ENCODE measurements at places on chromosomes 6 and 20.

DNA sequence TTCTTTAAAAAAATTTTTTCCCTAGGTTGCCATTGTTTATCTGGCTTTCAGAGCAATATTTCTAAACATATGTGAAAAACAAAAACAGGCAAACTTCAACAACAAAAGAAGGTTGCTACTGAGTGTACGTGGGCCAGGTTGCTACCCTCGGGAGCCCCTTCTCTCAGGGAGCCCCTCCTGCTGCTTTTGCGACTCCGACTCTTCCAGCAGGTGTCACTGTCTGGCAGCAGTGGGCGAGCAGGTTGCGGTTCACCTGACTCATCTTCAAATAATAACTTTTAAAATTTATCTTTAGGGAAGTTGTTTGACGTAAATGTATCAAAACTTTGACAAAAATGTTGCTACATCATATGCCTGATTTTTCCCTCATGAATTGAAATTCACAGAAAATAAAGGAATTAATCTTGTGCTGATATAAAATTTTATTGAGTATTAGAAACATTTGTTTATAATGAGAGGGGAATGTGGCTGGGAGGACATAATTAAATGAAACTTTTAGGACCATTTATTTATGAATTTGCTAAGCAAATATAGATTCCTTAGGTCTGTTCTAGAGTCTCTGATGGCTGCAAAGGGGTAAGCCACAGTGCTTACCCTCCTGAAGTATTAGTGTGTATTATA lies 138.8 kb downstream of the HIVEP1 start:
- DNase-seq, result no peak

GRCh38 chr6:117352466-117353081 lies 73.2 kb downstream of the ROS1 start:
- no peak for DNase-seq

DNA sequence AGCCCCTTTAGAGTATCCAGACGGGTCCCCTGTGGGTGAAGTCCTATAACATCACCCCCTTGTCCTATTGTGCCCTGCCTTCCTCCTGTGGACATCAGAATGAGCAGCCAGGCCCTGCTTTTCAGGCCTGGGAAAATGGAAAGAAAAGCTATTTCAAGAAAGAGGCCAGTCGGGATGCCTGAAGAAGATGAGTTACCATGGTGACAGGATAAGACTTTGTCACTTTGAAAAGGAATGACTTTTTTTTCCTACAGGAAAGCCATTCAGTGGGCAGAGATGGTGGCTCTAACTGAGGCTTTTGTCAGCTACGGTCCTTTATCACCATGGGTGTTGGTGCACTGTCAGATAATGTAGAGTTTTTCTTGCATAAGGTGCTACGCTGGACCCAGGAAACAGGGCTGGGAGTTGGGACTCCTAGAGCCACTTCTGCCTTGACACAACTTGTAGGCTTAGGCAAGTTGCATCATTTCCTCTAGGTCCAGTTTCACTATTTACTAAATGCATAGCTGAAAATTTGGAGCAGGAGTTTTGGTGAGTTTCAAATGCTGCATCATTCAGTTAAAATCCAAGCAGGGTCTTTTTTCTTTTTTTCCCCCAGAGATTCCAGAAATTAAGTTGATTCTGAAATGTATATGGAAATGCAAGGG lies 293.6 kb upstream of the PRND start:
- no peak for DNase-seq

DNA sequence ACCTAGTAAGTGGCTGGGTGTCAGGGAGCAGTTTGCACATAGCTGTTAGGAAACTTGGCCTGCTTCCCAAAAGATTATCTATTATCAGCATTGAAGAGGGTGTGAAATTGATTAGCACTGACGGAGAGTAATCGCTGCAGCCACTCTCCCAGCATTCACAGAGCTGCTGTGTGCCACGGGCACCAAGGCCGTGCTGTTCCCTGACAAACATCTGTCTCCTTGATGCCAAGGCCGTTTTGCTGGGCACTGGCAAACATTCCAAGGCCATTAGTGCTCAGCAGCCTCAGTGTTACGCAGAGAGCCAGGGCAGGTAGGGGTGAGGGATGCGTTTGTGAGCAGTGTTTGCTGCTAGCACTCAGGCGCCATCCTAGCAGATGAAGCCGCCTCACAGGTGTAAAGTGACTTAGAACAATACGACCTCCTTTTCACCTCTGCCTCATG lies 57.7 kb upstream of the VSTM2L start:
- DNase-seq, result no peak

- DNase-seq, result no peak
These were observed 560.0 kb upstream of the CDH4 start for GRCh38 chr20:60691966-60692615.

GRCh38 chr6:84871925-84872324 lies 107.5 kb upstream of the TBX18 start:
- DNase-seq, result no peak

GRCh38 chr6:140459209-140459608 lies 1084.8 kb upstream of the CITED2 start:
- no peak for DNase-seq

- DNase-seq, result no peak
These were observed 308.2 kb upstream of the PRND start for GRCh38 chr20:4413314-4414049.

- DNase-seq, result no peak
These were observed 3.4 kb upstream of the JARID2 start for GRCh38 chr6:15242503-15242902.

DNA sequence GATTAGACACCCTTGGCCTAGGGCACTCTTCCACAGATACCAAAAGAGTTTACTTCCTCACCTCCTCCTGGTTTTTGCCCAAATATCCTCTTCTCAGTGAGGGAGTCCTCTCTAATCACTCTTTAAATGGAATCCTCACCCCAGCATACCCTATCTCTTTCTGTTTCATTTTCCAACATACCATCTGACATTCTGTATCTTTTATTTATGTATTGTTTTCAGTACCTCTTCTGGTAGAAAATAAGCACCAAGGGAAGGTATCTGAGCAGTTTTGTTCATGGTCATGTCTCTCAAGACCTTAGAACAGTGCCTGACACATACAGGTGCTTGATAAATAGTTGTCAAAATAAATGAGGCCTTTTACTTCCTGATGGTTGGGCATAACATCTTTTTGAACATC lies 55.1 kb downstream of the KIAA0408 start:
- DNase-seq, result peak; percentile 9

DNA sequence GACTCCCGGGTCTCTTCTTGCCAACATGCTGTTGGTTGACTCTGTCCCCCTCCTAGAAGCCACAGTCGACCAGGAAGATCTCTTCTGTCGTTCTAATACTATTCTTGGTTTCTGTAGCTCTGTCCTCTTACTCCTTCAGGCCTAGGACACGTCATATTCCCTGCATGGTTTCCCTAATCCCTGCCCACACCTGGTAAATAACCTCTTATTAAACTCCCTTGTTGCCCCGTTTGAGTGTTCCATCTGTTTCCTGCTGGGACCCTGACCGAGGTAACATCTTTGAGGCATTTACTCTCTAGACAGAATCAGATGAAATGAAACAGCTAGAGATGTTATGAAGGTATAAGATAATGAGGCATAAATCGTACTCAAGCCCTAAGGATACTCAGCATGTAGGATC lies 68.1 kb downstream of the PLCB4 start:
- no peak for DNase-seq

- DNase-seq, result no peak
These were observed 47.0 kb upstream of the NT5E start for GRCh38 chr6:85402922-85403321.

DNA sequence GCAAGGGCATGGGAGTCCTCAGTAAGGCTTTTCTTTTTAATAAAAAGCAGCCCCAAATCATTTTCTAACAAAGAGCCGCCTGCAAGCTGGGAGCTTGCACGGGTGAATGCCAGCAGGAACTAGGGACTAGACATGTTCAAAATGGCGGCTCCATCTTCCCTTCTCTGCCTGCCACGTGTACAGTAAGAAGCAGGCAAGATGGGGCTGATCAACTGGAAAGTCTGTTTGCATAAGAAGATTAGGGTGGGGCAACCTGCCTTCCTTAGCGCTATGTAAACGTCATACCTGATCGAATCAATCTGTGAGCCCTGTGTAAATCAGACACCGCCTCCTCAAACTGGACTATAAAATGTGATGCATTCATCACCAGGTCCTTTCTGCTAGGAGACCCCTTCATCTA lies 299.4 kb upstream of the SOX4 start:
- DNase-seq, result no peak

- DNase-seq, result no peak
These were observed 68.7 kb upstream of the MYL9 start for GRCh38 chr20:36472637-36473090.

GRCh38 chr6:158018851-158019361 lies 37.2 kb downstream of the SYNJ2 start:
- DNase-seq, result no peak

DNA sequence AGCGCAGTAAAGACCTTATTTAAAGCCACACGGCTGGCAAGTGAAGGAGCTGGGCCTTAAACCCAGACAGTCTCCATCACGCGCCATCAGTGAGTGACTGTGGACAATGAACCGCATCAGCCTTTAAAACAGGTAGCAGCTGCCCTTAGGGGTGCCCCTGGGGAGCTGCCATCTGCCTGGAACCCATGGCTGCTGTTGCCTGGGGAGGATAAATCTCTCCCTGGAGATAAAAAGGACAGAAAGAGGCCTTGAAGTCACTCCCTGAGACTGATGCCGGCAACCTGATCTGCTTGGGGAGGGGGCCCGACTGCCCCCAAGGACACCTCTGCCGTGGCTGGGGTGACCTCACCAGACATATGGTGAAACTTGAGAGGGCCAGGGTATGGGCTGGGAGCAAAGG lies 73.5 kb downstream of the PREX1 start:
- DNase-seq, result no peak

DNA sequence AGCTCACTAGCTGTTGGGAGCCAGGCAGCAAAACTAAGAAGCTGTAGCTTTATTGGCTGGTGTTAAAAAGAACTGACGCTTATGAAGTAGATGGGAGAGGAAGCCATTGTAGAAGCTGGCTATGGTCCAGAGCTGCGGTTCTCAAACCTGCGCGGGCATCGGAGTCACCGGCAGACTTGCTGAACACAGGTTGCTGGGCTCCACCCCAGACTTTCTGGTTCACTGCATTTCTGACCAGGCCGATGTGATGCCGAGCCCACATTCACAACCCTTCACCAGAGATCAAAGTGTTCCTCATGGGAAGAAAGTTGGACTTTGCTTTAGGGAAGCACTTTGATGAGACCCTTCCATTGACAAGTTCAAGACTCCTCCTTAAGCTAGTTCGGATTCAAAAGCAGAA lies 231.6 kb downstream of the QKI start:
- no peak for DNase-seq

- no peak for DNase-seq
These were observed 208.1 kb upstream of the PROKR2 start for GRCh38 chr20:5524896-5525295.

DNA sequence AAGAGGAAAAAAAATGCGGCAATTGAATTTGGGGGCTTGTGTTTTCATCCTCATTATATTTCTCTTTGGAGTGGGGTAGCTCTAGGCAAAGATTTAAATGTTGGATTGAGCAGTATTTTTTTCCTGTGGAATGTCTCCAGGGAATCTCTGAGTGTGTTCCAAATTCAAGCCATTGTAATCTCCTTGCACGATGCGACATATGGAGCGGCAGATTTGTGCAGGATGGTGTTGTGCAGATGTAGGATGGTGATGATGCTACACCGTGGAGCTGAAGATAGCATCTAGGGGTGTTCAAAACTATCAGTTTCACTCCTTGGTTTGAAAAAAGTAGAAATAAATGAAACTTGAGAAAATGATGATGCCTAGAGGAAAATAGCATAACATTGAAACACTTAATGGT lies 777.5 kb upstream of the EPHA7 start:
- no peak for DNase-seq

- peak; percentile 78 for DNase-seq
These were observed 30.9 kb upstream of the AVP start for GRCh38 chr20:3115190-3116107.

DNA sequence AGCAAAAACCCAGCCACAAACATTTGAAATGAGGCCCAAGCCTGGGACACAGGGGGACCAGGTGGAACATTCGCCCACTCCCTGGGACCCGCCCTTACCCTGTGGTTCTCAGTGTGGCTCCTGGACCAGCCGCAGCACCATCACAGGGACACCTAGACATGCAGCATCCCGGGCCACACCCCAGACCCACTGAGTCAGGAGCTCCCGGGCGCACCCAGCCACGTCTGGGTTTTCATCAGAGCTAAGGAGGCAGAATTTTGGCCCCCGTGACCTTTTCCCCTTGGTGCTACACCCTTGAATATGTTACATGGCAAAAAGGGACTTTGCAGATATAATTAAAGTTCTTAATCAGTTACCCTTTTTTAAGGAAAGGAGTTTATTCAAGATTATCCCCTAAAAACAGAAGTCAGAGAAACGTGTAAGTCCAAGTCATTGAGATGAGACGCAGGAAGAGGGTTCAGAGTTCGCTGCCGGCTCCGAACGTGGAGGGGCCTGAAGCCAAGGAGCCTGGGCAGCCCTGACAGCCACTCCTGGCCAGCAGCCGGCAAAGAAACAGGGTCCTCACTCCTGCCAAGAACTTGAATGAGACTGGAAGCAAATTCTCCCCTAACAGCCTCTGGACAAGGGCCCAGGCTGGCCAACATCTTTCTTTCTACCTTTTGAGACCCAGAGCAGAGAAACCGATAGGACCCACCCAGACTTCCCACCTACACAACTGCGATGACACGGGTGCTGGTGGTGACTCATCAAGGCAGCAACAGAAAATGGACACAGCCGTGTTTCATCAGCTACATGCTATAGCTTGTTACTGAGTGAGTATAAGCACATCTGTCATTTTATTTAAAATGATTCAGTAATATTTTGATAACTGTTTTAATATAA lies 25.3 kb downstream of the BFSP1 start:
- no peak for DNase-seq

DNA sequence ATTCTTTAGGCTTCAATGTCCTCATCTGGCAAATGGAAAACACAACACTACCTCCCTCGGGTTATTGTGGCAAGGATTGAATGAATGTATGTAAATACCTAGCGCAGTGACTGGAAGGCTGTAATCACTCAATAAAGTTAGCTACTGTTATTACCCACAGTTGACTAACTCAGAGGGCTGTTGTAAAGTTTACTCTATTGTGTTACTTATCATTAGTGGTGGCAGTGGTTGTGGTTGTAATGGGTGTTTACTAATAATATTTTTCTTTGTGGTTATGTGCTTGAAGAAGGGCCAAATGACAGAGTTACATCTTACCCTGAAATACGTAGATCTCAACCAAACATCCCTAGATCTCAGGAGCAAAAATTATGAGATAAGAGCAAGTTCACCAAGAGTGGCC lies 42.0 kb upstream of the PXDC1 start:
- DNase-seq, result no peak

GRCh38 chr20:61877776-61878477 lies 187.8 kb downstream of the TAF4 start:
- no peak for DNase-seq
